ENCODE measurements at places on chromosomes 5 and 9.

DNA sequence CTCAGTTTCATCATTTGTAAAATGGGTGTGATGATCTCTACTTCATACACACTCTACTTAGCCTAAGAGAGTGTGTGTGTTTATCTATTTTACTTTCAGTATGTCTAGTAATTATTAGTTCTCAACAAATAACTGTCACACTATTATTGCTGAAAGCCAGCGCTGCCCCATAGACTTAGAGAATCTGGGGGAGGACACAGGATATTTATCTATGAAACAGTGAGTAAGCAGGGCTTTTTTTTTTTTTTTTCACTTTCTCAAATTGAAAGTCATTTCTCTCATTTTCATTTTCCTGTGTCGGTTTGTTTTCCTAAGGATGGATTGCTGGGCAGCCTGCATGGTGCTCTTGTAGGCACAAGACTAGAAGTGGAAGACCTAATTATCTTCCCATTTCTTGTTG lies 248.4 kb upstream of the RPS23 start:
- no peak for DNase-seq

- DNase-seq, result no peak
Measured at GRCh38 chr5:79785983-79786382, 96.3 kb downstream of the CMYA5 start.

DNA sequence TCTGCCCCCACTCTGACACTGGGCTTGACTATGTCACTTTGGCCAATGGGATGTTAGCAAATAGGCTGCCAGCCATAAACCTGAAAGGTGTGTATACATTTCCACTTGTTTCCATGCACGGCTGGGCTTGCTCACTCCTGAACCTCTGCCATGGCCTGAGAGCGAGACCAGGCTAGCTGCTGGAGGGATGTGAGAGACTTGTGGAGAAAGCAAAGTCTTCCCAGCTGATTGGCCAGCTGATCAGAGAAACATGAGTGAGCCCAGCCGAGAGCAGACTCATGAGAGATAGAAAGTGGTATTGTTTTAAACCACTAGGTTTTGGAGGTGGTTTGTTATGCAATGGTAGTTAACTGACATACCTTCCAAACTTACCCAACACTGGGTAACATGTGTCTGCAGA lies 13.9 kb downstream of the FAM193B start:
- no peak for DNase-seq

DNA sequence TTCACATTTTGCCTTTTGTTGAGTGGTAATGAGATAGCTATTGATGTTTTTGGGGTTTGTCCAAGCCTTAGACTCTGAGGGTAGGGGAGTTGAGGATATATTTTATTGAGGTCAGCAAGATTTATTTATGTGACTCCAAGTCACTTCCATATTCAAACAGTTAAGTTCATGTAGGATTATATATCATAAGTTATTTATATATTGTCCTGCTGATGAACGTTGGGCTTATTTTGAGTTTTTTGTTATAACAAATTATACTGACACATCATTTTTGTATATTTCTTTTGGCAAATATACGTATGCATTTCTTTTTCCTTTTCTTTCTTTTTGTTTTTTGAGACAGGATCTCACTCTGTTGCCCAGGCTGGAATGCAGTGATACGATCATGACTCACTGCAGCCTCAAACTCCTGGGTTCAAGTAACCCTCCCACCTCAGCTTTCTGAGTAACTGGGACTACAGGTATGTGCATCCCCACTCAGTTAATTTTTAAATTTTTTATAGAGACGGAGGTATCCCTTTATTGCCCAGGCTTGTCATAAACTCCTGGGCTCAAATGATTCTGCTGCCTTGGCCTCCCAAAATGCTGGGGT lies 23.5 kb upstream of the IL12B start:
- no peak for DNase-seq

DNA sequence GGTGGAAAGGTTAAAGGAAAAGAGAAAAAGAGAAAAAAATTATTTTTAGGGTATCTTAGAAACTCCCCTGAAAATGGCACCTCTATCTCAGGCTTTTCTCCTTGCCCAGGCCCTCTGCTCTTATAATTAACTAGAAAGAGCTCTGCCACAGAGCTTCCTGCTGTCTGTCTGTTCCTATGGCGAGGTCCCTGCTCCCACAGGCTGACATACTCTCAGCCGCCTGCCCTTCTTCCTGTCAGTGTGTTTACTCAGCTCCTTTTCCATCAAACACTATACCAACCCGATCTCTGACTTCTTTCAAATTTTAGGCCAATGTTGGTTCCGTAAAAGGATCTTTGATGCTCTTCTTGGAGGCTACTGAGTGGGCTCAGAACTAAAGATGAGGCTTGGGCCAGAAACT lies 482.6 kb downstream of the DMAC1 start:
- DNase-seq, result no peak

DNA sequence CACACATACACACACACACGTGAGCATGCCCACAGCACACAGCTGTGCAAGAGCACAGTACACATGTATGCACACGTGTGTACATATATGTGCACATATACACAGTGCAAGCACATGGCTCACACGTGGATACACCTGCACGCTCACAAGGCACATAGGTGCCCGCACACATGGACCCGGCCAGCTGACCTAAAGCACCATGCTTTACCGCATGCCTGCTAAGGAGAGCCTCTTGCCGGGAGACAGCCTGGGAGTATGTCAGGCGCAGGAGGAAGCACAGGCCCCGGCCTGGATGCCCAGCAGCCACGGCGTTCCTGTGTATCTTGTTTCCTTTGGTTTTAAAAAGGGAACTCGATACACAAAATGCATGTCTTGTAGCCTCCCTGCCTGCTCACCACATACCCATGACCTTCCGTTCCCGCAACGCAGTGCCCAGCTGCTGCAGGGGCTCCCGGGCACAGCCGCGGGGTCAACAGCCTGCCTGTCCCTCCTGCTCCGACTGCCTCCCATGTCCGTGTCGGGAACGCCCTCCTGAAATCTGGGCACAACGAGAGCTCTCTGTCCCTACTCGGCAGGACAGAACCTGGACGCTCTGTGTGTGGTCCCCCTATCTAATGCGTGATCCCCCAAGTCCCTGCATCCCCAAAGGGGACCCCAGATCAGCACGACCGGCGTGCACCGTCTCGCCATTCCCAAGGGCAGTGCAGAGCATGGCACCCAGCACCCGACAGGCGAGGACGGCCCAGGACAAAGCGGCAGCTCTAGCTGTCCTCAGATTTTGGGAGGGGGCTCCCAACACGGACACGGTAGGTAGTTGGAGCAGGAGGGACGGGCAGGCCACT lies 3.6 kb downstream of the SLC12A7 start:
- DNase-seq, result no peak

DNA sequence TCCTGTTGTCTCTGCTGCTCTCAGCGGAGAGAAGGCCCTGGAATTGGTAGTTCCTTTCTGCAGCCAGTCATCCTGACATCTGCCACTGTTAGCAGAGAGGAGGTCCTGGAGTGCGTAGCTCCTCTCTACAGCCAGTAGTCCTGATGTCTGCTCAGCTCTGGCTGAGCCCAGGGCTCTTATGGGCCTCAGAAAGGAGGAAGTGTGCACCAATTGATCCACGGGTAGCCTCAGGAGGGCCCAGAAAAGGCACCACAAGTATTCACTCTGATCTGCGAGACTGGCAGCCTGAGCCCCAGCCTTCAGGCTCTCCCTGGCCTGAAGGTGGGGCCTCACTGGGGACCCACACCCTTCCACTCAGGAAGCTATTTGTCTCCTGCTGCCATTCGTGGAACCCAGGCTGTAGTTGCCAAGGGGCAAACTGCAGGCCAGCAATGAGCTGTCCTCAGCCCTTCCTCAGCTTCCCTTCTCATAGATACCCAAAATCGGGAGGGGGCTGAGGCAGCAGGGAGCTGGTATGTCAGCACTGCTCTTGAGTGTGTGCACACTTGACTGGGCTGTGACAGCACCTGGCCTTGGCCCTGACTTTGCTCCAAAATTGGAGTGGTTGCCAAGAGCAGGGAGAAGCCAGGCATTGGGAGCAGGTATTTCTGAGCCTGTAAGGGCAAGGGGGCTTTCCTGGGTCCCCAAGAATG lies 1049.5 kb upstream of the ACO1 start:
- no peak for DNase-seq

DNA sequence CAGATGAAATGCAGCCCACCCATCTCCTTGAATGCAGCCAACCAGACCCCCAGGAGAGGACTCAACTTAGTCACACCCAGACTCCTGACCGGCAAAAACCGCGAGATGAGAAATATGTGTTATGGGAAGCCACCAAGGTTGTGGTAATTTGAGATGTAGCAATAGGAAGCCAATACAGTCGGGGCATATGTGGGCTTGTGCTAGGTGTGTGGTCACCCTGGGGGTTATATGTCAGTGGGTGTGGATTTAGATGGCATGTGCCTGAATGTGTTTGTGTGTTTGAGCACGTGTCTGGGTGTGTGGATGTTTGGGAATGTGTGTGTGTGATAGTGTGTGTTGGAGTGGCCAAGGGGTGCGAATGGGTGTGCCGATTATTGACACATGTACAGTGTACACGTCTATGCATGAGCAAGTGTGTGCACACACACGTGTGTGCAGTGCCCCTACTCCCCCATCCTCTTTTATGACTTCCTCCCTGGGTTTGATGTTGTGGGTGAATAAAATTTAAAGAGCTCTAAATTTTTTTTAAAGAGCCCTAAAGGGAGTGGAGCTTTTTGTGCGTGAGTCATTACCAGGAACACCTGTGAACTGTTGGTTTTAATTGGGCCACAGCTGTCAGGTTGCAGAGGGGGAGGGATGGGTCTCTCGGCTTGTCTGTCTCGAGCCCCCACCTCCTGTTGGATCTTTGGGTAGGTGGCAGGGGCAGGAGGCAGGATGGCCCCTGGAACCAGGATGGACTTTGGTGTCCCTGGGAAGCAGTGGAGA lies 86.8 kb downstream of the LHX2 start:
- DNase-seq, result no peak

GRCh38 chr5:18745042-18745987 lies 1111.1 kb downstream of the TAF11L14 start:
- DNase-seq, result peak; percentile 74

GRCh38 chr5:32206509-32207354 lies 32.6 kb upstream of the GOLPH3 start:
- no peak for DNase-seq

DNA sequence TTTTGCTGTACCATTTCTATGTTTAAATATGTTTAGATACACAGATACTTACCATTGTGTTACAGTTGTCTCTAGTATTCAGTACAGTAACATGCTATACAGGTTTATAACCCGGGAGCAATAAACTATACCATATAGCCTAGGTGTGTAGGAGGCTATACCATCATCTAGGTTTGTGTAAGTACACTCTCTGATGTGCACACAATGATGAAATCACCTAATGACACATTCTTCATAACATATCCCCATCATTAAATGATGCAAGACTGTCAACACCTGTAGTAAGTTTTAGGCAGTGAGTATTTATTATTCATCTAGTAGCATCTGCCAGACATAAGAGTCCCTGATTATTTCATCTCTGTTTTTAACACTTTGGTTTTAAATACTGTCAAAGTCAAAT lies 7.3 kb upstream of the DHFR start:
- no peak for DNase-seq

- no peak for DNase-seq
Measured at GRCh38 chr9:21081999-21082398, 4.3 kb upstream of the IFNB1 start.

GRCh38 chr9:122518841-122519240 lies at the start of gene OR1J4:
OR1J4 (plus strand) TSS chr9:122519141; CDS start chr9:122519141, 0 bp downstream.
- DNase-seq, result no peak

DNA sequence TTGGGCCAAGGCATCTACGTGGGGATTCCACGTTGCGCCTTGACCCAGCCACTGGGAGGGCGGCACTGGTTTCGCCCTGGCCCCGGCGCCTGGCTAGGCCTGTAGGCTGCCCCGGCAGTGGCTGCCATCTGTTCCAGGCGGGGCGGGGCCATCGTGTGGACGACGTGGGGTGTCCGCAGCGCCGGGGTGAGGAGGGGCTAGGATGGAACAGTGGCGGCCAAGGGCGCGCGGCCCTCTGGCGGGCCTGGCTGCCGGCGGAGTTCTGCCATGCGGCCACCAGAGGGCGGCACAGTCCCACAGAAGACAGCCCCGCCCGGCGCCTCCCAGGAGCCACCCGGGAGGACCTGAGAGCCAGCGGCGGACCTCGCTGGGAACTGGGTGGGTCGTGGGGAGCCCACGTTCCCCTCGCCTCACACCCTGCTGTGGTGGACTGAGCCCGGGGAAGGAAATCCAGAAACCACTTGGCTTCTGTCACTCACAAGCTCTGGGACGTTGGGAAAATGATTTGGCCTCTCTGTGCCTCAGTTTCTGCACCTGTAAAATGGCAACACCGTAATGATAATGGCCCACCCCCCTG lies 22.6 kb upstream of the RAPGEF1 start:
- peak; percentile 78 for DNase-seq

- no peak for DNase-seq
Measured at GRCh38 chr5:173278641-173279040, 43.6 kb upstream of the NKX2-5 start.
